KG1 (cell line): ENCODE measurements at places on chromosomes 1 and 21.

DNA sequence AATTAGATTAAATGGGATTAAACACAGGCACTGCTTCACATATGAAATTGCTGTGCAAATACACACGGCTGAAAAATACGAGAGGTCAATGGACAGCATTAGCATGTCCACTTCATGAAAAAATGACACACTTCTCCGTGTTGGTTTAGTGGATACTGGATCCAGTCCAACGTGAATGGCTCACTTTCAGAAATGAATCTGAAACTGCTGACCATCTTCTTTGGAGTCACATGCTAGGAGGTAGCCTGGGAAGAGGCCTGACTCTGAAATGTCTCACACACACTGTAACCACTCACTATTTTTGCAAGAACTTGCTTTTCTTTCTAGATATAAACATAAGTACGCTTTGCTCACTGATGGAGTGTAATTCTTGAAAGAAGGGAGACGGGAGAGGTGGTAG is 127.3 kb downstream of the HLCS start:
- no peak for DNase-seq

GRCh38 chr1:53477651-53478501 is 18.7 kb downstream of the DMRTB1 start:
- DNase-seq, result no peak

- no peak for DNase-seq
These were observed 16.6 kb downstream of the AK4 start for GRCh38 chr1:65164633-65165032.

GRCh38 chr1:19439464-19440171 is 45.7 kb downstream of the CAPZB start:
- no peak for DNase-seq

GRCh38 chr1:6948861-6949260 is 163.6 kb downstream of the CAMTA1 start:
- DNase-seq, result no peak

GRCh38 chr1:19424651-19425570 is 60.4 kb downstream of the CAPZB start:
- DNase-seq, result no peak

DNA sequence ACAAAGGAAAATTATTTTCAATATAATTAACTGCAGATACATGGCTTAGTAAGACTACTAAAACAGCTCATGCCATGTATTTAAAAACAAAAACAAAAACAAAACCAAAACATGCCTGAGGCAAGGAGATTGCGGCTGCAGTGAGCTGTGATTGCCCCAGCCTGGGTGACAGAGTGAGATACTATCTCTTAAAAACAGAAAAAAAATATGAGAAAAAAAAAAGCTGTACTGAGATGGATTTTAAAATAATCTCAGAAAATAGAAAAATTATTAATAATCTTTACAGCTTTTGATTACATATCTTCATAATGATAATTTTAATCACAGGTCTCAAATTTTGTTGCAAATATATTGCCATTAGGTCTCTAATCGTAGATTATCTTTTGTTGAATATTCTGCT is 24.0 kb upstream of the LIN9 start:
- DNase-seq, result no peak

DNA sequence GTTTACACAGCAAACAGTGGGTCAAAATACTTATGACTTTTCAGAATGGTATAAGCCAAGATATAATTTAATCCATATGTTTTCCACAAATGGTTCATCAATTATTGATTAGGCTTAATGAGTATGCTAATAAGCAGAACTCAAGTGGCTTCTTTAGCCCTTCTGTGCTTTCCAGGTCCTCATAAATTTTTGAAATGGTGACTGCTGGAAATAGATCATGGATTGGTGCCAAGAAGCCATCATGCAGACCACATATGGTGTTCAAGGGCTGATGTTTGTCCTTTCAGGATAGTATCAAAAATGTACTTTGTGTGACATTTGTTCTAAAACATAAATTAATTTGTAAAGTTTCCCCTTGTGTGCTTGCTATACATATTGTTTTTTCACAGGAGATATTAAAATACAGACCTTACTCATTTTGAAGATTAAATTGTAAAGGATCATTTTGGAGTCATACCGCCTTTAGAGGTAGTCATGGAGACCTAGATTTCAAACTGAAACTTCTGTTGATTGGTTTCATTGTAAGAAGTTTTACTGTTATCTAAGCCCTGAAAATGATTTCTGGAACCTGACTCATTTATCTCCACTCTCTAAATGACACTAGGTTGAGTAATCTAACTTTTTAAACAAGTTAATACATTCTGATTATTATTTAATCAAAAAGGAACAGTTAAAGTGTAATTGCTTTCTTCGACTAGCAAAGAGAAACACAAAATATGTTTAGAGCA is 507.9 kb downstream of the PLA2G4A start:
- DNase-seq, result no peak

- no peak for DNase-seq
These were observed 4.7 kb downstream of the DNALI1 start for GRCh38 chr1:37561133-37562132.

DNA sequence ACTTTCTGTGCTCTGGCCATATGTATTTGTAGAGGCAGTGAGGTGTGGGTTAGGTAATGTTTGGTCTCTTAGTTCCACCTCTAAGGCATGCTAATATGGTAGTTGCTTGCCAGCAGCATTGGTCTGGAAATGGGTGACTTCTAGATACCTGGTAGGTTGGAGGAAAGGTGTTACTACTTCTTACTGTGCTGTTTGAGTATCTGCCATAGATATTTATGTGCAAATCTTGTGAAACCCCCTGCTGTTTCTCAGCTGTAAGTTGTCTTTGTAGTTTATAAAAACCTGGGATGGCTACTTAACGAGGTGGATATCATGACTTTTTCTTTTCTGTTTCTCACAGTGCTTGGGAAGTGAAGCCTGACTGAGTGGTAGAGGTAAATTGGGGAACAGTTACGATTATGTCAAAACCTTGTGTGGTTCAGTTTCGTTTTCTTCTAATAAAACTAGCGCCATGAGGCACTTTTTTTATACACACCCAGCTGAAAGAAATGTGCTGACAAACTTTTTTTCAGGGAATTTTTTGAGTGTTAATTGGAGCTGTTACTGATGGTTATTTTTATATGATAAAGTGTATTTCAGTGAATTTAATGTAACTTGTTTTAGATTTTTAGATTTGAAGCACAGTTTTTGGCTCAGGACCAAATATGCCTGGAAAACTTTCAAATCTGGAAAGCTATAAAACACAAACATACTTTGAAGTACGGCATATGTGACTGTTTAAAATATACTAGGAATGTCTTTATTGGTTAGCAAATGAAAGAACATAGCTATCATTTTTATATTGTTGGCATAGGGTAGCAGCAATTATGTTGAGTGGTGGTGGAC is 42.1 kb downstream of the CAMSAP2 start:
- DNase-seq, result no peak

GRCh38 chr1:166083887-166084286 is 82.9 kb downstream of the FAM78B start:
- no peak for DNase-seq

- no peak for DNase-seq
These were observed 46.8 kb downstream of the COL18A1 start for GRCh38 chr21:45451771-45452182.

- DNase-seq, result no peak
These were observed 41.0 kb downstream of the KCNH1 start for GRCh38 chr1:211092955-211093354.

GRCh38 chr21:23223882-23224281 is 2225.7 kb downstream of the NCAM2 start:
- no peak for DNase-seq

DNA sequence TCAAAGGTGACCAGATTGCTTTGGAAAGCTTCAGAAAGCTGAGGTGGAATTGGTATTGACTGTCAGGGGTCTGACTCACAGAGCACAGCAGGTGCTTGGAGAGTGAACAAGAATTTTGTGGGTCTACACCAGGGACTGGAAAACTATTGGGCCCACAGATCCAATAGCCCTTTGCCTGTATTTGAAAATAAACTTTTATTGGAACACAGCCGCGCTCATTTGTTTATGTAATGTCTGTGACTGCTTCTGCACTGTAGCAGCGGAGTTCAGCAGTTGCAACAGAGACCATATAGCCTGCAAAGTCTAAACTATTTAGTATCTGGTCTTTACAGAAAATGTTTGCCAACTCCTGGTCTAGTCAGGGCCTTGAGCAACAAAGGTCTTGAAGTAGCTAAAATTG is 315.6 kb downstream of the NFIA start:
- DNase-seq, result no peak

GRCh38 chr1:12438349-12438924 is 179.6 kb downstream of the DHRS3 start:
- DNase-seq, result no peak

DNA sequence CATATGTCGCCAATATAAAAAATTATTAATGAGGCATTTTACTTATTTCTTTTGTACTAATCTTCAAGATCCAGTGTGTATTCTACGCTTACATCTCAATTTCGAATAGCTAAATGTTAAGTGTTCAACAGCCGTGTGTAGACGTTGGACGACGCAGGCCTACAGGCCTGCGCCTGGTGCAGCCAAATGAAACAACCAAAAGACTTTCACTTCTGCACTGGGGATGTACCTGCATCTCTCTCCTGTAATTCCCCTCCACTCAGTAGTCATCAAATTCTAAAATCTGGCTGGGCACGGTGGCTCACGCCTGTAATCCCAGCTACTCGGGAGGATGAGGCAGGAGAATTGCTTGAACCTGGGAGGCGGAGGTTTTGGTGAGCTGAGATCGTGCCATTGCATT is 76.8 kb upstream of the HNRNPU start:
- DNase-seq, result no peak

- no peak for DNase-seq
These were observed 2.1 kb downstream of the TTC22 start for GRCh38 chr1:54798769-54799641.

GRCh38 chr1:44608141-44608540 is 66.1 kb downstream of the TMEM53 start:
- DNase-seq, result no peak

GRCh38 chr1:59473831-59474230 is 176.9 kb downstream of the FGGY start:
- no peak for DNase-seq

DNA sequence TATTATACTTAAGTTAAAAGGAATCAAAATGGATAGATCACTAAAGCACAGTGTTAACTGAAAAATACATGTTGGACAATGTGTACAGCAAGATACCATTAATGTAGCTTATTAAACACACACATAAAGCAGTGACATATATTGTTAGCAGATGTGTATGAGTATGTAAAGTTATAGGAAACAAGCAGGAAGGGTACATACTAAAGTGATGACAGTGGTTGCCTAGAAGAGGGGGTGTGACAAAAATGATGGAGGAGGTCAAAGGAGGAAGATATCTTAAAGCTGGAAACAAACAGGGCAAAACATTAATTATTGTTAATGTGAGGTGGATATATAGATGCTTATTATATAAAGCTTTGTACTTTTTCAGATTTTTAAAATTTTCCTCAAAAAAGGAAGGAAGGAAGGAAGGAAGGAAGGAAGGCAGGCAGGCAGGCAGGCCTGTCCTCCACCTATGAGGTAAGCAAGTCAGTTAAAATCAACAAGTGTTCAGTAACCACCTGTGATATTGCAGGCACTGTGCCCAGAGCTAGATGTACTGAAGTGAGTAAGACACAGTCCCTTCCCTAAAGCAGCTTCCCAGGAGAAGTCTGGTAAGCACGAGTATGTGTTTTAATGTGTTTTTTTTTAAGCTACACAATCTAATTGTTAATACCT is 252.9 kb upstream of the NR5A2 start:
- no peak for DNase-seq

- no peak for DNase-seq
These were observed 147.7 kb downstream of the MIS18A start for GRCh38 chr21:32131164-32131563.

- no peak for DNase-seq
These were observed 714.9 kb downstream of the ADGRL2 start for GRCh38 chr1:82515650-82516049.

DNA sequence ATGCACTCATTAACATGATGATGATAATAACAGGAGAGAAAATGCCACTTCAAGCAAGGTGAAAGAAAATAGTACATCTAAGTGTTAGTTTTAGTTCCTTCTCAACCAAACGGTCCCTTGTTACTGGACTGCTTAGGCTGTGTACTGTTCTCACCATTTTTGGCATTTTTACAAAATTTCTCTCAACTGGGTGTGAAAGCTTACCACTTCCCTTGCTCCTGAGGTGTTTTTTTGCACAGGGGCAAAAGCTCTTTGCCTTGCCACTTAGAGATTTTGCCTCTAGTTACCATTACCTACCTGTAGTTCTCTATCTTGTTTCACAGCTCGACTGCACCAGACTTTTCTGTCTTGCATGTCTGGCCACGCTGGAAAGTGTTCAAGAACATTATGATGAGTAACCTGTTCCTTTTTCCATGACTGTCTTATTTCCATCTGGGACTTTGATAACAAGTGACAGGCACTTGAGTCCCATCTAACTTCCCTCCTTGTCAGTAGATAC is 10.7 kb downstream of the NEK7 start:
- peak; percentile 58 for DNase-seq

GRCh38 chr1:242243472-242243871 is 244.6 kb upstream of the MAP1LC3C start:
- no peak for DNase-seq

DNA sequence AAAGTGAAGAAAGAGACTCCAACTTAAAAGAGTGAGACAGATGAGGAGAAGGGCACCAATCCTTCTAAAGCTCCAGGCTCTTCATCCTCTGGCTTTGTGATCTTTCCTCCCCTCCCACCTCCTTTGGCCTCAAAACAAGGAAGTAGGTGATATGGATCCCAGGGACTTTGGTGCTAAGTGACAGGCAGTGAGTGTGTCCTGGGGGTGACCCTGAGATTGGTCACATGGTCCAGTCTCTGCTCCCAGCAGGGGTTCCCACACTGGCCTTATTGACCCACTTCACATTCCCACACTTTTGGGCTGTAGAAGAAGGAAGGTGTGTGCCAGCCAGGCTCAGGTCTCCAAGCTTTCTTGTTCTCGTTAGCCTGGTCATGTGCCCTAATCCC is 401.2 kb upstream of the PROX1 start:
- DNase-seq, result no peak

GRCh38 chr1:162197041-162197531 is 127.6 kb downstream of the NOS1AP start:
- DNase-seq, result no peak

- no peak for DNase-seq
These were observed 8.3 kb upstream of the ID3 start for GRCh38 chr1:23567629-23567995.

GRCh38 chr1:93729502-93729901 is 47.9 kb upstream of the BCAR3 start:
- DNase-seq, result no peak

DNA sequence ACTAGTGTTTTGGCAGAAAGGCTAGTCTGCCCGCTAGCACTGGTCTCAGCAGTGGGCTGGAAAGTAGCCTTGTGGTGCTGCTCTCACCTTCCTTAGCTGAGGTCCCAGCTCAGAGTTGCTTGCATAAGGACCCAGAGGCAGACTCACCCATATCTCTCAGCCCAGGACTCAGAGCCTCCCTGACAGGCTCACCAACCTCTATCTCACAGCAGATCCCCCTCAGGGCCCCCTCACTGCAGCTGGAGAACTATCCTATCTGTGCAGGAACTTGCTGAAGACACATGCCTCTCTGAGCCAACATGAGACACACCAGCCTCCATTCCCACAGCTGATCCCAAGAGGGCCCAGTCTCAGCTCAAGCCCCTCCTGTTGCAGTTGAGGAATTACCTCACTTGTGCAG is 82.6 kb downstream of the IARS2 start:
- no peak for DNase-seq

GRCh38 chr1:54220004-54220811 is 20.2 kb downstream of the MRPL37 start:
- DNase-seq, result no peak
